ENCODE measurements at places on chromosomes 7 and 10.

GRCh38 chr7:22724861-22725260, 2.1 kb upstream of the IL6 start:
- DNase-seq = no peak

DNA sequence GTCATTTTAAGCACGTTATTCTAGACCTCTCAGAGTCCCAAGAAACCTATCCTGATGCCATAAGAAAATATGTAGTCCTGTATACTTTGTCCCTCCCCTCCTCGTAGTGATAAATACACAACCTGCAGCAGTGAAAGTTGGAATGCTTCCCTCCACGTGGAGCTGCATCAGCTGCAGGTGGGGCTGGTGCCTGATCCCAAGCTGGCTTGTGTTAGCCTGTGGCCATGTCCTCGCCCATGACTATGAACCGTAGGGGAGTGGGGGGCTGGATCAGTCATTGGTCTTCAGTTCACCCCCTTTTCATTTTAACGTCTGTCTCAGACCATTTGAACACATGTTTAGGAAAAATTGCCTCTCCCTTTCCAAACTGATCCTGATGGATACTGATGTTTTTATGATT, 171.4 kb upstream of the HABP2 start:
- DNase-seq = no peak

DNA sequence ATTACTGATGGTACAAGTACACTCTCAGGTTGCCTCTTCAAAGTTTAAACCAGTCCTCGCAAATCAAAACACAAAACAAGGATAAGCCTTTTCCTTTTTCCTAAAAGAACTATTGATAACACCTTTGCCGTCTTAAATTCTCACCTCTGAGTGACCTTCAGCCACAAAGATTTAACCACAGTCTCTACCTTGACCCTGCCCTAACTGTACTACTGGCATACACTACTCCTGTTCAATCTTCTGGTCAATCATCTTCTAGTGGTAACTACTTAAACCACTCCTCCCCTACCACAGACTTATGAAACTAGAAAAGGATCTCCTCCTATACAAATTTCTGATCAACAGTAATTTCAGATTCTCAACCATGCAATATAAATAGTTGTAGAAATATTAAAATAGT, 15.1 kb downstream of the UPF2 start:
- DNase-seq = no peak

- DNase-seq = no peak
Observed at GRCh38 chr10:59648711-59649201, 60.9 kb downstream of the SLC16A9 start.

- peak; percentile 85 for DNase-seq
Observed at GRCh38 chr7:25951414-25952260, 200.4 kb upstream of the NFE2L3 start.

- DNase-seq = no peak
Observed at GRCh38 chr7:47534322-47535034, 47.4 kb downstream of the TNS3 start.

DNA sequence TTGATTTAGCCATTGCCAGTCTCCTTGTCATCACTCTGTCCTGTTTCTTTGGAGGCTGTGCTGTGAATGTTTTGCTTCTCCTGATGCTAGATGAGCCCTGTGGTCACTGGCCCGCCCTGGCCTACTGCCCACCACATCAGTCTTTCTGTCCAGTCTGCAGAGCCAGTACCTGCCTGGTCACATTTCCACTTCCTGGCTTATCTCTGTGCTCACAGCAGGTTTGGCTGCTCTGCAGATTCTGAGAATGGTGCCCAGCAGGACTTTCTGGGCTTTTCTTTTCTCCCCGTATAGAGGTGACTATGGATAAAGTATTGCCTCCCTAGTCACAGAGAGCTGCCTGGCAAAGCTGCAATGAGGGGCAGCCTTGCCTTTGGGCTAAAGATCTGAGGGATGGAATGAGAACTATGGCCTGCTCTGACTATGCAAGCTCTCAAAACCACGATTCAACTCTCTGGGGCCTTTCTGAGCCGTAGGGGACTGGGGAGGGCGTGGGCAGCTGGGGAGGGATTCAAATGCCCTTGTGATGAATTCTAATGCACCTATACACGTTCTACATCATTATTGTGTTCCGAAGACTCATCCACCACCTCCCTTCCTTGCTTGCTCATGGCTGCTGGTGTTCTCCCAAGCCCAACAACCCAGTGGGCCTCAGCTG, 410.4 kb upstream of the NPVF start:
- DNase-seq = no peak

GRCh38 chr7:68629-69028, 123.7 kb upstream of the FAM20C start:
- no peak for DNase-seq

GRCh38 chr7:12670000-12670729, 17.3 kb upstream of the ARL4A start:
- DNase-seq = no peak

GRCh38 chr10:71863203-71863602, 12.2 kb upstream of the PSAP start:
- no peak for DNase-seq

DNA sequence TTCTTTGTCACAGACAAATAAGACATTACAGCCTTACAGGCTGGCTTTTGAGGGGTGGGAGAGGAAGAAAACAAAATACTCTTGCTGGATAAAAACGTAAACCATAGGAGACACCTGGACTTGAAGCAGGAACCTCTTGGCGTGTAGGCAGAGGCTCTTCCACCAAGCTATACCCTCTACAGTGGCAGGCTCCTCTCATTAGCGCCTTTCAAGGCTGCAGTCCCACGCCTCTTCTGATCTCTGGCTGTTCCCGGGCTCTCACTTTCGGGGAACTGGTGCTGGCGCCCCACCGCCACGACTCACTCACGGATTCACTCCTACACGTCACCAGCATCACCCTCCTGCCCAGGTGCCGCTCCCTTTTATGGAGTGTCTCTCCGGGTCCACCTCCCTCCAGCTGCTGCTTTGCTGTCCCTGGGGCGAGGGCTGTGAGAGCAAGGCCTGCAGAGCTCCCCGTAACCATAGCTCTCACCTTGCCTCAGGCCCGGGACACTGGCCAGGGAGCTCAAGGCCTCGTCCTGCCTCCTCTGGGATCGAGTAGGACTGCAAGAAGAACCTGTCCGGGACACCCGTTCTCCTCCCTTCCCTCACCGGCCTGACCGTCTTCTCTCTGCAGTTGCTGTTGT, 62.6 kb downstream of the ZNF777 start:
- DNase-seq = no peak

GRCh38 chr10:25487266-25487665, 312.5 kb downstream of the GPR158 start:
- no peak for DNase-seq

GRCh38 chr7:46107610-46108217, 186.6 kb upstream of the IGFBP3 start:
- DNase-seq = no peak

DNA sequence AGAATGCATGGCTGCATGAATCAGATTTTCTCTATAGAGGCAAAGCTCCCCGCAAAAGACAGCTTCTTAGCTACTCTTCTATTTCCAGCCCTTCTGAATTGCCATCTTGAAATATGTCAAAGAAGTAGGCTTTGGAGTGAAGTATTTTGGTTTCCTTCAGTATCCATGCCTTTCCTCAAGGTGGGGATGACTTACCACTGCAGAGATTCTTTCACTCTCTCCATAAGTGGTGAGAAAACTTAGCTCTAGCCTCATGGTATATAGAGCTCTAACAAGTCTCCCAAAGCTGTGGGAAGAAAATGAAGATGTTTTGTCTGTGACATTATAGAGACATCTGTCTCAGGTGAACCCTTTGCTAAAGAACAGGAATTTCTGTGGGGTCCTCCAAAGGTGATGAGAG, 89.6 kb upstream of the ITGB1 start:
- DNase-seq = no peak

GRCh38 chr7:7907306-7907705, 61.3 kb upstream of the GLCCI1 start:
- DNase-seq = no peak

- DNase-seq = no peak
Observed at GRCh38 chr10:108462005-108462404, 1297.5 kb upstream of the SORCS1 start.

DNA sequence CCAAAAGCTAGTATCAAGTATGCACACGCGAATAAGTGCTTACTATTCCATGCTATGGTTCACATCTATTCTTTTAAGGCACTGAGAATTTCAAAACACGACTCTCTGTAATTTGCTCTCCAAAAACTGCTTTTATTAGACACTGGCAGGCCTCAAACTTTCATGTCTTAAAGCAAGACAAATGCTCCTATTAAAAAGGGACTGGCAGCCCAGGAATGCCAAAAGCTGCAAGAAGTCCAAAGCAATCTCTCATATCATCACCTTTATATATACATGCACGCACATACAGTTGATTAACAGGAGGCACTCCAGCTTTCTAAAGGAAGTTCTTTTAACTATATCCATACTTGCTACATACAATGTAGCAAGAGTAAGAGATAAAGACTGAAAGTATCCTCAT, 34.8 kb downstream of the UBE2H start:
- no peak for DNase-seq

GRCh38 chr10:131816157-131816775, 84.5 kb upstream of the PPP2R2D start:
- DNase-seq = no peak

DNA sequence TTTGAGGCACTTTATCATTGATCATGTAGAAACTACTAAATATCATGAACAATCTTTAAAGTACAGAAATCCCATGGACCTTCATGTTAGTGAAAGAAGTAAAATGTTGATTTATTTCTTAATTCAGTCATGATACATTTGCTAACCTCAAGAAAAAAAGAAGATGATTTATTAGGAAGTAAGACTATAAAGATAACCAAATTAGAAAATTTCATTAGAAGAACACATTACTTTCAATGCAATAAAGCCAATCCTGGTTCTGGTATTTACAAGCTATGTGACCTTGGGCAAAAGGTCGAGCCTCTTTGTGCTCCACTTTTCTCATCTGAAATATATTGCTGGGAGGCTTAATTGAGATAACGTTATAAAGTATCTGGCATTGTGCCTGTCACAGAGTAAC, 365.0 kb downstream of the KIF20B start:
- DNase-seq = no peak

DNA sequence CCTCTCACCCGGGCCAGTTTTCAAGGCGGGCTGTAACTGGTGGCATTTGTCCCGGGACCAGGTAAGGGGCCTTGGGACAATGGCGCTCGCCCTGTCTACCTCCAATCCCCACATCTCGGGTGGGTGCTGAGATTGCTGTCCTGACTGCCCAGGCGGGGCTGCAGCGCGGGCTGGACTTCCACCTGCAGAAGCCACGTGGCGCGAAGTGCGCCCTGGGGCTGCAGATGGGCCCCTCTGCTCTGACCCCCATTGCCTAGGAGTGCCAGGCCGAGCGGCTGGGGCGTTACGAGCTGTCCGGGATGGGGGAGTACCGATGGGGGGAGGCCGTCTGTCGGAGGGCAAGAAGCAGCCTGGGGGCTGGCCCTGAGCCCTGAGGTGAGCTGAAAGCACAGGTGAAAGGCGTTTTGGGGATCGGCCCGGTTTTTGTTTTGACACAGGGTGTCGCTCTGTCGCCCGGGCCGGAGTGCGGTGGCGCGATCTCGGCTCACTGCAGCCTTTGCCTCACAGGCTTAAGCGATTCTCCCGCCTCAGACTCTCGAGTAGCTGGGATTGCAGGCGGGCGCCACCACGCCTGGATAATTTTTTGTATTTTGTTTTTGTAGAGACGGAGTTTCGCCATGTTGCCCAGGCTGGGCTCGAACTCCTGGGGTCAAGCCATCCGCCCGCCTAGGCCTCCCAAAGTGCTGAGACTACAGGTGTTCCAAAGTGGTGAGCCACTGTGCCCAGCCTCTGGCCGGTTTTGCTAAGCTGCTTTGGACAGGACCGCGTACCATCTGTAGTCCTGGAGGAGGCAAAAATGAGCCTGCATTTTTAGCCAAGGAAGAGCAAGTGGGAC, at the start of gene SFXN2:
SFXN2 (plus strand) TSS at position 16 of the 835 bp plus-strand sequence. CDS start 12,001 bp downstream, outside the sequence.
- DNase-seq = peak; percentile 31

DNA sequence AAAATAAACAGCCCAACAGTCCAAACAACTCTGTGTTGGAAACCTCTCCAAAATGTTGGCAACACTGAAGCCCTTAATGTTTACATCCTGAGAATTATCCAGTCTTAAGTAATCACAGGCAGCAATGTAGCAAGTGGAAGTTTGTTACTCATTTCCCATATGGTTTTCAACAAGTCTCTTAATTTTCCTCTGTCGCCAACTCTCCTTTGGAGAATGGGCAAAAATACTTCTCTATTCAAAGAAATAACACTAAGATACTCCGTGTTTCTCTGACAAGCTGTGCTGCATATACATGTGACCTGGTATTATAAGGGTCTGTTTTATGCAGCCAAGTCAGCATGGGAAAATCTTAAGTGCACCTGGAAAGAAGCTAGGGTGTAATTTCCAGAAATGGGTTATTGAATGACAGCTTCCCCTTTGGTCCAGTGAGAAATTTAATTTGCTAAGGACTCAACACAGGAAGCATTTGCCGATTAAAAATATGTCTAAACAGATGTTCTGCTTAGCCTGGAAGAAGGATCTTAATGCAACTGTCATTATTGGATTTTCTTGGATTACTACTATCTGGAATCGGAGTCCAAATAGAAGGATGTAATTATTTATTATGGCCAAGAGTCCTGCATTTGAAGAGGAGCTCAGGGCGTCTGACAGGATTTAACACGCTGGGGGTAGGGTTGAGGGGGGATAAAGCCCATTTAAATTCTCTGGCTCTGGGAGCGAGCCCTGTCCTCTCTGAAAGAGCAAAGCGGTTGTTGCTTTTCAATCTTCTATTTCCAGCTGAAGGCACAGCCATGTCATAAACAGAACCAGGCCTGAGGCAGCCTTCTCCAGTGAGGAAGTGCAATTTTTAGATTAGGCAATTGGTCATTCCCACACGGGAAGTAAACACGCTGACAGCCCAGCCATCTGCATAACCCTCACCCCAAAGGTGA, 73.1 kb downstream of the TLL2 start:
- no peak for DNase-seq

DNA sequence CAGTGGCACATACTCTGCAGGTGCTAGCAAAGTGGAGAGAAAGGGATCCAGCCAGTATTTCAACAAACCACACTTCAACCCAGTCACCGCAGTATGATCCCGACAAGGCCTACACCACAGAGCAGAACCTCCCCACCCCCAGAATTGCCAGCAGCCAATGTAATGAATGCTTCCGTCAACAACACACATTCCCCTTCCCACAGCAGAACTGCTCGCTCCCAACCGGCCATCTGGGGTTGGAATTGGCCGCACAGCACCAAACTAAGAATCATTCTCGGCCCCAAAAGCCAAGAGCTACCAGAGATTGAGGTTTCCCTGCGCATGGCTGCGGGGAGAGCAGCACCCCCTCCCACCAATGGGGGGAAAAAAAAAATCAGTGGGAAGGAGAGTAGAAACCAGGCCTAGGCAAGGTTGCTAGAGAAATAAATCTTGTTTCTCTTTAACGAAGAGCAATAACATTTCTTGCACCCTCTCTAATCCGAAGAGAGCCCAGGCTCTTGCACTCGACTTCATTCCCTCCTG, 1.1 kb downstream of the WASL start:
- peak; percentile 53 for DNase-seq

DNA sequence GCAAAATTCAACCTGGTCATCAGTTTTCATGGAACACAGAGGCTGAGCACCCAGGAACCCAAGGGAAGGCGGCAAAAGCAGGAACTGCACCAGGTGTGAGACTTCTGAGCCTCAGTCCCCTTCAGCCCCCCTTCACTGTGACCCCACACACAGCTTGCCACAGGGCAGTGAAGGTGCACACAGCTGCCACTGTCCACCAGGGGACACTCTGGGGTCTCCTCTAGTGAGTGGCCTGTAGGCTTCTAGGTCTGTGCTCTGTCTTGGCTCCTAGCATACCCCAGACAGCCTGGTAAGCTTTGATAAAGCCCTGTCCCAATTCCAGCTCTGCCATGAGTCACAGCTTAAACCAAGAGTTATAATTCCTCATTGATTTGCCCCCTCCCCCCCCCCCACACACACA, 12.1 kb downstream of the KCNH2 start:
- DNase-seq = no peak

- DNase-seq = no peak
Observed at GRCh38 chr7:77760809-77761453, 37.3 kb downstream of the TMEM60 start.
